ENCODE measurements at places on chromosomes 6 and 20.

DNA sequence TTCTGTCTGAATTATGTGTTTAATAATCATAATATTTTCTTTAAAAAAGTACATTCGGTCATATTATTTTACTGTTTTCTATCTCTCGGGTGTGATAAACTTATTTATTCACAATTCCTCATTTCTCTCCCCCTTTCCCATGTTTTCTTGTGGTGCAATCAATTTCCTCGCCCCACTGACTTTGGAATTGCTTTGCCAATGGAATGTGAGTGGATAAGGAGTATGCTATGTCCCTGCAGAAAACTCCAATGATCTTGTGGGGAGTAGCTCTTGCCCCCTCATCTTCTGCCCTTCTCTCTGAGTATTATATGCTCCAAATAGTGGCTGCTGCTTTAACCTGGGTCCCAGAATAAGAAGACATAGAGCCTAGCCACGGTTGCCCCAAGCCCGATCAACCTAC is 64.1 kb downstream of the HMGN3 start:
- DNase-seq, result no peak

DNA sequence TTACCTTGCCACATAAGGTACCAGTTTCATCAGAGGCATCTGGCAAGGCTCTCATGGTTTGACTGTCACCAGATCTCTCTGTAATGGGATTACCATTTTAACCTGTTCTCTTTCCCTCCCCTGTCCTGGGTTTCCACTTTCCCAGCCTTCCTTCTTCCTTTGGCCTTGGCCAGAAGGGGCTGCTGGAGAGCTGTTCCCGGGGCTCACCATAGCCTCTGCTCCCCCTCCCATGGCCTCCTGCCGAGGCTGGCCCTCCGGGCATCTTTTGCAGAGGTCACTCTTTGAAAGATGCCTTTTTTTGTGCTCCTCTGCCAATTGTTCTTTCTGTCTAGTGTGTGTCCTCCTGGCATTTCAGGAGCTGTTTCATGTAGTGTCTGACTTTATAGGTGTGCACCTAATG is 100.7 kb upstream of the SCP2D1 start:
- DNase-seq, result no peak

- peak; percentile 24 for DNase-seq
Measured at GRCh38 chr6:41939848-41940758, 1.5 kb downstream of the CCND3 start.

- DNase-seq, result no peak
Measured at GRCh38 chr20:19990850-19991249, 26.3 kb upstream of the NAA20 start.

- DNase-seq, result no peak
Measured at GRCh38 chr6:70371454-70372105, 41.7 kb upstream of the FAM135A start.

DNA sequence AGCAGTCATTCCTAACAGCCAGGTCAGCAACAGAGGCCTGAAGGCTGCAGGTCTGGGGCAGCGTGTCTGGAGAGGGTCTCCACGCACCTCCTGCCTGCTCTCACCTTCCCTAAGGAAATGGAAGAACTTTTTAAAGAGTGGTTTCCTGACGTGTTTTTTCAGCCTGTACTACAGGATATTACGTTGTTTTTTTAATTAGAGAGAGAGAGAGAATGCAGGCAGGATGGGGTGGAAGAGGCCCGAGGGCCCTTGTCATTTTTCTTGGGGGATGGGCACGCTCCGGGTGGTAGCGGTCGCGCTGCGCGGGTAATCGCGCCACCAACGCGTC is 2.1 kb downstream of the DLL1 start:
- no peak for DNase-seq

DNA sequence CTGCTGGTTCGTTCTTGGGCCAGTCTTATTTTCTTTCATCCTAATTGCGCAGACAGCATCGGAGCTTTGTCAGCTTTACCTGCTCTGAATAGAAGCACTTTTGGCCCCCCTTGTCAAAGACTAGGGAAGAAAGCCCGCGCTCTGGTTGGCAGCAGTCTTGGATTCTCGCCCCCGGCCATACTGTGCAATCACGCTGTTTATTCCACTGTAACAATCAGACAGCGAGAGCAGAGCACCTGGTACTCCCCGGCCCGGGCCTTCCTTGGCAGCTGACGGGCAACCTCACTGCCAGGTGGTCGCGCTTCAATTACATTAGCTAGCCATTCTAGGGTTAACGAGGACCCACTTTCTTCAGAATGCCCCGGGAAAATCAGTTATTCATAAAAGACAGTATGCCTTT is 72.6 kb downstream of the INSM1 start:
- no peak for DNase-seq

GRCh38 chr6:98947411-98948292 is at the start of gene FBXL4:
FBXL4 (minus strand) TSS chr6:98947946; CDS start chr6:98926988, 20,958 bp downstream.
- peak; percentile 78 for DNase-seq
